Common myeloid progenitor, CD34-positive (primary cell): ENCODE measurements at places on chromosomes 11 and 22.

DNA sequence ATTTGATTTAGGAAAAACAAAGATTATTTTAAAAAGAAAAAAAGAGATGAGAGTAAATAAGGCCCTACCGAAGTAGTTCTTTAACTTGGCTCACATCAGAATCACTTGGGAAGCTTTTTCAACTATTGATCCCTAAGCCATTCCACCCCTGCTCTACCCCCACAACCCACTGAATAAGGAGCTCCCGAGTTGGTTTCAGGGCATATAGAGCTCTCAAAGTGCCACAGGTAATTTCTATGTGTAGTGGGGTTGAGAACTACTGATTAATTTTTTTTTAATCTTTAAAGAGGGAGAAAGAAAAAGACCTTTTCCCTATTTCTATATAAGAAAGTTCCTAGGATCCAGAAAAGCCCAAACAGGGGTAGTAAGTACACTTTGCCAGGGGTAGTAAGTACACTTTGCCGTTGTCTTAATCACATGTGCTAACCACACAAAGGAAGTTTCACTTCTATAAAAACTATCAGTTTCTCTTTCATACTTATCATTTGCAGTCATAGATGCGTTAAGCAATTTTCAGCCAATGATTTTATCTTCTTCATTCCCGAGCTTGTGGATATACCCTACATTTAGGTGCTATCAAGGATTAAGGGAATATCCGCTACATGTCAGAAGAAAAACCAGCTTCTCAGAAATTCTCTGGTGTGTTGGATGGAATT, 108.4 kb upstream of the ZC3H12C start:
- DNase-seq: peak; percentile 22

DNA sequence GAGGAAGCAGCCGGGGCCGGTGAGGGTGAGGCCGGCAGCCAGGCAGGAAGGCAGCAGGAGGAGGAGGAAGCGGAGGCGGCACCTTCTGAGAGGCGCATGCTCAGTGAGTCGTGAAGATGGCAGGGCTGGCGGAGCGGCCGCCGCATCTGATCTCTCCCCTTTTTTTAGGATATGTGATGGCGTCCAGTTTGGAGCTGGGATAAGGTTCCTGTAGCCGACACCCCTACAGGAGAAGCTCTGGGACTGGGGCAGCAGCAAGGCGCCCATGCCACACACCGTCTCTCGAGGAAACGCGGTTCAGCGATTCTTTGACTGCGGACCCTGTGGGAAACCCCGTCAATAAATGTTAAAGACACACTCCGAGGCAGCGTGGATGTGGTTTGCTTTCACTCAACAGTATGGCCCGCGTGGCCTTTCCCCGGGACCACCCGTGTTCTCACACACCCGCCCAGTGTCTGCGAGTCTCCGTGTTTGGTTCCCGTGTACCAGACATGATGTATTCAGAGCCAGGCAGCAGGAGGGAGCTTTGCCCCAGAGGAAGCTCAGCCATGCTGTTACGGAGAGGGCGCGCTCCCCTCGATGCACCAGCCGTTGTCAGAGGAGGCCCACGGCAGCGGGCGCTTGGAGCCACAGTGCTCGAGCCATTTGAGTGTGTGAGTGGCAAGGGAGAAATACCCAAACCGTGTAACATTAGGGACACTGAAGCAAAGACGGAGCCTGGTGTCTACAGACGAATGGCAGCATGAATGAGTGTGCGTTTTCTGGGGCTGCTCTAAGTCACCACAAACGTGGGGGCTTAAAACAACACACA, 27.7 kb upstream of the PARVB start:
- DNase-seq: peak; percentile 76

- peak; percentile 72 for DNase-seq
Measured at GRCh38 chr11:554428-555226, 5.9 kb downstream of the LMNTD2 start.

- no peak for DNase-seq
Measured at GRCh38 chr11:8730697-8731020, 48.1 kb downstream of the RPL27A start.

- DNase-seq: no peak
Measured at GRCh38 chr22:29700900-29701154, 19.0 kb upstream of the CABP7 start.

DNA sequence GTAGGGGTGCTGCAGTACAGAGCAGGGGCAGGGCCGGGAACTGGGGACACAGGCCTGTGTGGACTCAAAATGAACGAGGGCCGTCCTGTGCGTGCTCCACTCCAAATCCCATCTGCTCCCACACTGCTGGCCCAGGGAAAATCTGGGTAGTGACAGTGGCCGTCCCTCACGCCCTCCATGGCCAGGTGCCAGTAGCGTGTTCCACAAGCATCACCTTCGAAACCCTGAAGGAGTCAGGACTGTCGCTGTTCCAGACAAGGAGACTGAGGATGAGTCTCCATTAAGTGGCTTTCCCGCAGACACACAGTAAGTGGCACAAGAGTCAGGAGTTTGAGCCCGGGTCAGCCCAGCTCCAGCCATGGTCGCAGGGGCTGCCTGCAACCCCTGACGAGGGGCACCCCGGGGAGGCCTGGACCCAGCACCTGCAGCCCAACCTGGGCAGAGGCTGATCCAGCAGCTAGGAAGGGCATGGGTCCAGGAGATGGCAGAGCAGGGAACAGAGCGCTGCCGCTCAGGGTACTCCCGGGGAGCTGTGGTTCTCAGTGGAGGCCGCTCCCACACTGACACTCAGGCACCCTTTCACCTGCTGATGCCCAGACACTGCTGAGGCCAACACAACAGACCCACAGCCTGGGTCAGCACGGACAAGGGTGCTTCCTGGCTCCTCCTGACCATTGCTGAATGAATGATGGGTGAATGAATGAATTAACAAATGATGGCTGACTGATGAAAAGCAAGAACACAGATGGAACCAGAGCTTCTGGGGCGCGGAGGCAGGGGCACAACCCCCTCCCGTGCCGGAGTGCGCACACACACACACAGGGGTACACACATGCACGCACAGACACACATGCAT, 35.3 kb downstream of the IGF2 start:
- DNase-seq: no peak

DNA sequence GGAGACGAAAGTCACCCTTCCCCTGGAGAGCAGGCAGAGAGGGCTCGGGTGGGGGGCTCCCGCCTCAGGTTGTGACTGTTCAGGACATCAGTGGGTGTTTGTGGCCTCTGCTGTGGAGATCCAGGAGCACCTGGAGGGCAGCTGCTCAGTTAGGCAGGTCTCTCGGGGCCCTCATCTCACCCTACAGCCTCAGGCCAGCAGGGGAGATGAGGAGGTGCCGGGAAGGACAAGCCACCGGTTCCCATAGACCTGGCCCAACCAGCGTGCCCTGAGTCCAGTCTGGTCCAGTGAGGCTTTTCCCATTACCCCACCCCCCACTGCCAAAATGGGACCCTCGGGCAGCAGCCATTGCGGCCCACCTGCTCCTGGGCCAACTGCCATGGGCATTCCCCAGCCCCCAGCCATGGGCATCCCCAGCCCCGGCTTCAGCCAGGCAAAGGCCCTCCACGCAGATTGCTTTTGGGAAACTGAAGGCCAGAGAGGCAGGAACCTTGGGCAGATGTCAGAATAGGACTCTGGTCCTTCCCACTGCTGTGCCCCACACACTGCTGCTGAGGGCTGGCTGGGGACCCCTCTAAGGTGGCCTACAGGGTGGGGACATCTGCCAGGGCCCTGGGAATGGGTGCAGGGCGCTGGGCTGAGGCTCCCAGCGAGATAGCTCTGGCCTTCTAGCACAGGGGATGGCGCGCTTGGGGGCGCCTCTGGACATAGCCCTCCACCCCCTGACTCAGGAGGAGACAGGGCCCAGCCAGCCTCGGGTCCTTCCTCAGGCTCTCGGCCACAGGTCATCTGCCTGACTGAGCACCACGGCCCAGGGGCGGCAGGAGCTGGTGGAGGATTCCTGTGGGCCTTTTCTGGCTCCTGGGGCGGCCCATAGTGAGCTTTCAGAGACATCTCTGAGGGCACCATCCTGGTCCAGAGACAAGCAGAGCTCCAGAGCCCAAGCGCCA, 4.8 kb downstream of the PIM3 start:
- DNase-seq: no peak

DNA sequence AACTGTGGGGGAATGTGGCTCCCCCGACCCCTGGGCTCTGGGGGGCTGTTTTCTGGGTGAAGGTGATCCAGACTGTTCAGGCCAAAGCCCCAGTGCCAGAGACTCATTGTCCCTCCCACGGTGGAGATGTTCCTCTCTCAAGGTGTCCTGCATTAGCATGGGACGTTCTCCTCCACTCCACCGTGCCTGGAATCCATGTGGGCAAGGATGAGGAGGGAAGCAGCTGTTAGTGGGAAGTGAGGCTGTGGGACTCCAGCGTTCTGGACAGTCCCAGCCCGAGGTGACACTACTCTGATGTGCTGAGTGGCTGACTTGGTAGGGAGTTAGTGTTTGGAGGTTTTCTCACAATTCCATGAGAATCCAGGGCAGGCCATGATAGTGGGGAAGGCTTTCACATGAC, 31.4 kb upstream of the CLDN5 start:
- no peak for DNase-seq

GRCh38 chr11:78838417-78838816, 263.8 kb upstream of the NARS2 start:
- DNase-seq: no peak

DNA sequence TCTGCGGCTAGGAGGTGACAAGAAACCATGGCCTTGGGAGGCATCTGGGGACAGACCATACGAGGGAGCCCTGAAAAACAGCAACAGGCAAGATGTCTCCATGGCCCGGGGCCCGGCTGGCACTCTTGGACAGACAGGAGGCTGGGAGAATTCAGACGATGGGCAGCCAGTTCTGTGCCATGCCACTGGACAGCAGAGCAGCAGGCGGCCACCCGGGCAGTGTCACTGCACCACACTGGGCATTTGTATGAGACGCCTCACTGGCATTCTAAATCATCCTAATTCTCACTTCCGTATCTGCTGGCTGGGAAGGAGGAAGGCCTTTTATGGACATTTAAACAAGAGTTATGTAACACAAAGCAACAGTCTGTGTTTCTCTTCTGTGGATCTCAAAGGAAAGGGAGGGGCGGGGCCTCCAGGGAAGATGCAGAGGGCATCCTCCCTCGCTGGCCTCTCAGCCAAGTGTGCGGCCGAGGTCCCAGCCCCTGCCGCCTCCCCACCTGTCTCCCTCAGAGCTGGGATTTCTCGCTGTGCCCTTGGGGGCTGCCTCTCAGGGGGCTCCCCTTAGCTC, 350.3 kb downstream of the SHANK2 start:
- DNase-seq: peak; percentile 62

- no peak for DNase-seq
Measured at GRCh38 chr22:33640900-33641299, 279.4 kb downstream of the LARGE1 start.

GRCh38 chr11:44556735-44557409, 8.6 kb upstream of the CD82 start:
- DNase-seq: peak; percentile 75

DNA sequence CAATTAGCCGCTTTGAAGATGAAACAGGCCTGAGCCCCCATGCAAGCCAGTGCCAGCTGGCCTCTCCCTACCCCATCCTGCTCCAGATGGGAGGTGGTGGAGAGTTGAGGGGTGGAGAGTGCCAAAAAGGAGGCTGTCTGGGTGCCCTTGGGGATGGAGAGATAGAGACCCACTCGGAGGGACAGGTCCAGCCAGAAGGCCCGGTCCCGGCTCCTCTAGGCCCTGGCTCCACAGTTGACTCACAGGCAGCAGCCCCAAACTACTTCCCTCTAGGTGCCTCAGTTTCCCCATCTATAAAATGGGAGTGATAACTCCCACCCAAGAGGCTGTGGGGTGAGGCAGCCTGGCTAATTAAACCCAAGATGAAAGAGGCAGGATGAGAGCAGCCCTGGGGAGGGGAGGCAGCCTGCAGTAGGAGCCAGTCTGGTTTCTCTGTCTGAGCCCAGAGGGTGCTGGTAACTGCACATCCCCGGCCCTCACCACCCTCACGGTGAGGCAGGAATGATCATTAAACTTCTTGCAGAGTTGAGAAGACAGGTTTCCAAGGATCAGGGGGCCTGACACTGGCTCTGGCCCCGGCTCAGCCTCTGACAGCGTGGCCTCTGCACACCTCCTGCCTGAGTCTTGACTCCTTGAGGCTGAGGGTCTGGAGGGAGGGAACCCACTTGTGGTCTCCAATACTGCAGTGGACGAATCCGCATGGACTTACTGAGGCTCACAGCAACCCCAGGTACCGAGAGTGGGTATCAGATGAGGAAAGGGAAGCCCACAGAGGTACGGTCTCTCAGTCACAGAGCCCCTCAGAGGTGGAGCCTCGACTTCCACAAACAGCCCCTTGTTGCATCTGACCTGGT, 1.4 kb upstream of the AP5B1 start:
- DNase-seq: no peak

DNA sequence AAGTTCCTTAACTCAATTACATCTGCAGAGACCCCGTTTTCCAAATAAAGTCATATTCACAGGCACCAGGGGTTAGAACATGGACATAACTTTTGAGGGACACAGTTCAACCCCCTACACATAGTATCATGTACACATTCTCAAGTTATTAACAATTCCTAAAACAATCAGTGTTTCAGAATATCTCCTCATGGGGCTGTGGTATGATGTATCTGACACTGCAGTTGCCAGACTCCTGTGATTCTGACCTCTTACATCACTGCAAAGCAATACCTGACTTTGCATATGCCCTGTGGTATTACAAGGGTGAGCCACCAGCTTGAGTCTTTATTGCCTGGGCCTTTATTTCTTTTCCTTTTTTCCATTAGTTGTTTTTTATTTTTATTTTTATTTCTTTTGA, 141.7 kb downstream of the COMMD9 start:
- no peak for DNase-seq
